GM06990 (cell line): ENCODE measurements at places on chromosomes 5 and 9.
A peak's percentile ranks its signal among the peaks of the same experiment; 100 is the strongest.

DNA sequence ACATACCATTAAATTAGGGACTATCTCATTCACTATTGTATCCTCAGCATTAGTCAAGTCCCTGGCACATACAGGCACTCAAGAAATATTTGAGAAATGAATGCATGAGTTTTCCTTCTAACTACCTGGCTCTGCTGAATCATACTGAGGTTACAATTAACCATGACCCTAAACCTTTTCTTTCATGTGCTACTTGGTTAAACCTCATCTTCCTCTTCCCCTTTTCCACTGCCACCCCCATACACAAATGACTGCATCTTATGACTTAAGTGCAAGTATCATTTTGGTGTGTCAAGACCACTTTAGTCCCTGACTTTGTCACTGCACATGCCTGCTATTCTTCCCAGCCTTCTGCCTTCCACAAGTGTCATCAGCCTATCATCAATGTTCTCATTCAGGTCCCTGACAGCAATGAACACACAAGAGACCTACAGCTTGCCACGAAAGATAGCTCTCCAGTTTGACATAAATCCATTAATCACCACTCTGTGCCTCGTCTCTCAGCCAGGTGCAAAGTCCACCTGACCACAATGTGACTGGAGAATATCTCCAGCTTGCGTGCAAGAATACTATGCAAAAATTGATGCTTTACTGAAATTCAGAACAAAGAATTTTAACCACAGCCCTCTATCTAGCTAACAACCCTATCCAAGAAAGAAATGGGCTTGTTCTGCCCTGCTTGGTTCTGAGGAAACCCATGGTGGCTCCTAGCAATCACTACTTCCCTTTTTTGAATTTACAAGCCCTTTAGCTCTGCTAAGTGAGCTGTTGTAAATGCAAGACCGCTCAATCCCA, 74.5 kb downstream of the MAPKAP1 start:
- peak; percentile 78 for DNase-seq

DNA sequence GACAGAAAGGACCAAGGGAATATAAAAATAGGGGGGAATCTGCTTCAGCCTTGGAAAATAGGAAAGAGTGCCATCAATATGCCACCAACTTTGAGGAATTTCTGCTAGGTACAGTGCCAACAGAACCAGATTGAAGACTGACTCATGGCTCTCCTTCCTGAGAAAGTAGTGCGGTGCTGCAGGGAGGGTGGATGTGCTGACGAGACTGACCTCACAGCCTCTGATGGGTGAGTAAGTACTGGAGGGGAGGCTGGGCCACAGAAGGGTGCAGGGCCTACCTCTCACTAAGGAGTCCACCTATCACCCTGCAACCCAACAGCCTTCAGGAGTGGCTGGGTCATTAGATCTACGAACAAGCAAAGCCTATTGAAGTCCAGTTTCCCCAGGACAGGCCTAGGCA, 187.6 kb downstream of the GABBR2 start:
- no peak for DNase-seq

- DNase-seq: no peak
Observed at GRCh38 chr5:163489055-163489744, 16.2 kb upstream of the MAT2B start.

GRCh38 chr5:179153921-179154345, 93.8 kb downstream of the ZNF354C start:
- DNase-seq: no peak

DNA sequence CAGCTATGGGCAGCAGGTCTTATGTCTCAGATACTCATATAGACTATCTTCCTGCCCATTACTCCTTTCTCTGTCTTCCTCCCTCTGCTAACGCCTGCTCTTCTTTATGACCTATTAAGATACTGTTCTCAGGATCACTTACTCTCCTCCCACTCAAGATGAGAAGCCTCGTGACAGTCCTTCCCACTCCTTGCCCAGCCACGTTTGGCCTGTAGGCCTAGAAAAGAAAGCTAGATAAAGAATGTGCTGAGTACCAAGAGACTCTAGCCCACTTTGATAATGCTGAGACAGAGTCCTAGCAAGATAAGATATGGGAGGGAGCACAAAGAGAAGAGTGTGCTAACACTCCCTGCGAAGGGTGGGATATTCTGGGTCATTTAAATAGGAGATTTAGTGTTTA, 6.8 kb upstream of the DENND4C start:
- DNase-seq: no peak

GRCh38 chr9:80501635-80502034, 929.9 kb downstream of the TLE4 start:
- no peak for DNase-seq

- no peak for DNase-seq
Observed at GRCh38 chr9:93085676-93086075, 10.3 kb upstream of the CARD19 start.

DNA sequence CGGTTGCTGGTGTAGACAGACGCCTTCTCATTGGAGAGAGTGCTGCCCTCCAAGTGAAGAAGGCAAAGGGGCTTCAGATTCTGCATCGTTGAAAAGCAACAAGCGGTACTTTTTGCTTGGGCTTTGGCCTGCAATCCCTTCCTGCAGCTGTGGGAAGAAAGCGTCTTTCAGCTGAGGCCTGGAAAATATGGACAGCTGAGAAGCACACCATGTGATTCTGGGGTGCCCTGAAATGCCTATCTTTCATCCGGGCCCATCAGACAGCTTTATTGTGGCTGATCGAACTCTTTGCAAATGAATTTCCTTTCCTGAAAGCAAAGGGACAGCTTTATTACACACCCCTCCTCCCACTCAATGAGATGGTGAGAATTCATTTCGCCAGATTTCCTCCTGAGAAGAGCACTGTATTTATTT, 74.0 kb downstream of the NSG2 start:
- no peak for DNase-seq

DNA sequence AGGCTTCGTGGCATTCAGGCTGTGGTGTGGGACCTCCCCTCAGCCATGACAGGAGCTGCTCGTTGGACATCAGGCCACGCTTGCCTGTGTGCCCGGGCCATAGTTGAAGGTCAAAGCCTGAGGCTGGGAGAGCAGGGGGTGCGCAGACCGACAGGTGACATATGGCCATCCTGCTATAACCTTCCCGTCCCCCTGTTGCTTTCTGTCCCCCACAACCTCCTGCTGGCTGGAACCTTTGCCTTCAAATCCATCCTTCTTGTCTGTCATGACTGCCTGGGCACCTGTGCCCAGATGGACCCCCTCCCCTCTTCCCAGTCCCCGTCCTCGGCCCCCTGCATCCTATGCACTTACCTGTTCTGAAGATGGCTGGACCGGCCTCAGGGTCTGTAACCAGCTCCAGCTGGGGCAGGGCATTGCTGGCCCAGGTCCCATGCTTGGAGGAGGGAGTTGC, 83.2 kb downstream of the WNK2 start:
- no peak for DNase-seq

DNA sequence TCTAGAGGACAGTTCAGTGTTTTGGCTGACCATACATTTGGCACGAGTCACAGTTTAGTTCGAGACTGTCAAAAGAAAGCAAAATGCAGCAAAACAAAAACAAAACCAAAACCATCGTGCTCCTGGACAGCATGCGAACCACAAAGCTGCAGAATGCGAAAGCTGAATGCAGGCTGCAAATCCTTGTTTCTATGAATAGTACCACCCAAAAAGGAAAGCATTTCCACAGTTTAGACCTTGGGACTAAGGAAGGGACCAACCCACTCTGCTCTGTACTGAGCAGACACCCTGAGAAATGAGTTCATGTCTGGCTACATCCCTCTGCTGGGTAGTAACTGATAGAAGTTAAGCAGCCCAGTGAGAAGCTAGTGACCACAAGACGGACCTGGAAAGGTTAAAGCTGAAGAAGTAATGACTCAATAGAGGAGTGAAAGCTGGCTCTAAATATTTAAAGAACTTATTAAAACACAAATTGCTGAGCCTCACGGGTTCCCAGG, 3.9 kb downstream of the GCNT4 start:
- no peak for DNase-seq

DNA sequence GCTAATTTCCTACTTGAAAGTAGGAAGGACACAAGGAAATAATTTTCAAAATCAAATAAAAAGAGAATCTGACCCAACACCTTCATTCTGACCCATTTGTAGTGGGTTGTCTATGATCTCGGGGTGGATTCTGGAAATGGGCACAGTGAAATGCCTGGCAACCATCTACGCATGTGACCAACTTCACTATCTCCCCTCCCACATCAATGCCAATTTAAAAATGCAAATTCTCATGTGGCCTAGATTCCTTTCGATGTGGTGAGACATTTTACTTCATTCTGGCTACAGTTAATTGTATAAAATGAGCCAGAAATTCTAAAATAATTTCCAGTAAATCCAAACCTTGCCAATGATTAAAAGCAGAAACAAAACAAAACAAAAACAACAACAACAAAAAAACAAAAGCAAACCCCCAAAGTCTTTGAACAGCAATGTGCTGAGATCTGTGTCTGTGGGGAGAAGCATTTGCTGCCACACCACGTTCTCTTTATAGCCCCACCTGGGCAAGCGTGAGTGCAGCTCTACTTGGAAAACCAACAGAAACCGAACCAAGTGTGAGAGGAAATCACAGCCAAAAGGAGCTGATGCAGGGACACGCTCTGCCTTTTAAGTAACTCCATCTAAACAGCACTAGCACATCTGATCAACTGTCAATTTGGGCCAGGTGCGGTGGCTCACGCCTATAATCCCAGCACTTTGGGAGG, 59.0 kb downstream of the USP20 start:
- DNase-seq: no peak

DNA sequence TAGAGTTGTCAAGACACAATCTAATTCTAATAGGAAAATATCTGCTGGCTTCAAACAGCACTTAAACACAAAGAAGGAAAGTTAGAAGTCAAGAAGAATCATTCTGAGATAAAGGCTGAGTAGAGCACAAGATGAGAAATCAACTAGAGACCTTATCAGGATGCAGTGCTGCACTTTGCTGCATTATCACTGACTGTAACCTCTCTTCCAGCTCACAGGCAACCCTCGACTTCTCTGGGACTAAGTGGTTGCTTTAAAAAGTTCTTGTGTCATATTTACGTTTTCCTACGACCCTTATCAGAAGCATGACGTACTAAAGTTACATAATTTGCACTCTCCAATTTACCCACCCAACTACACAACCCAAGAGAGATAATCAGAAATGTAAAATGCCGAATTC, 176.1 kb downstream of the MLLT3 start:
- DNase-seq: no peak

GRCh38 chr9:73219985-73220626, 68.4 kb downstream of the ANXA1 start:
- peak; percentile 9 for DNase-seq

GRCh38 chr5:141050622-141051520, at the start of gene PCDHB1:
Gene PCDHB1 (plus strand): TSS chr5:141051374. CDS start chr5:141051471, 97 bp downstream.
- DNase-seq: no peak

DNA sequence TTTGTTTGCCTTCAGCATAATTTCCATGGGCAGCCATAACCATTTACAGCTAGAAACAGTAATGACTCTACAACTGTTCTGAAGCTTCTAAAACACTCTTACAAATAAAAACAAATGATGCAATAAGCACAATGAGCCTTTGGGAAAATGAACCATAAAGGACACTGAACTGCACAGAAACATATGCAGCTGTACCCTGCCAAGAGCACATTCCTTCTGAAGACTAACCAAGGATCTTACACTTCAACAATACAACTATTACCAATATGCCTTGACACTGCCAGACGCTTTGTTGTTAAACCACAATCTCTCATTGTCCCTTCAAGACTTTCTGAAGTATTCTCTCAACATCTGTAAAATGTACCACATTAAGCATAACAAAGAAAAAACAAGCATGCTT, 104.2 kb upstream of the HMHB1 start:
- DNase-seq: no peak

DNA sequence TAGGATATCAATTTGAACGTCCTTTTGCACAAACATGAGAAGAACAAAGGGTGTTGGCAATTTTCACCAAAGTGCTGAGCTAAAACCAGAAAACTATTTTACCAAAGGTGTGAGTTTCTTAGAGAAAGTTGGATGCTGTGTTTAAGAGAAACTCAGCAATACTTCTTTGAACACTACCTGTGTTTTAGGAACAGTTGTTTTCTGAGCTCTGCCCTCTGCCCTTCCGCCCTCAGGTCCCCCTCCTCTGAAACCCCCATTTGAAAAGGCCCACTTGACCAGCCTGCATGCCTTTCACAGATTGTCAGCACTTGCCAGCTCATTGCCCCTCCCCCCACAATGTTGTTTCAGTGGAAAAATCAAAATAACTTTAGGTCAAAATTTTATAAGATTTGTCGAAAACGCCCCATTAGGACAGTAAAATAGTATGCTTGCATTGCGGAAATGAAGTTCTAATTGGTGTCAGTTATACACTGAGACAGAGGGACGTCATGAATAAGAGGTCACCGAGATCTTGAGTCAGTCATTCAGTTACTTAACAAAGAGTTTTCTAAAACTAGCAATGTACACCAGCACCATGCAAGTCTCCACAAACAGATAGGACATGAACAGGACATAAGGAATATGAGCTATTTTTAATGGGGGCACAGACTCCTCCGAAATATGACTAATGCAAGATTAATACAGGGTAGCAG, 61.9 kb upstream of the IL7R start:
- no peak for DNase-seq

GRCh38 chr5:169702693-169703481, 65.8 kb downstream of the DOCK2 start:
- peak; percentile 67 for DNase-seq

DNA sequence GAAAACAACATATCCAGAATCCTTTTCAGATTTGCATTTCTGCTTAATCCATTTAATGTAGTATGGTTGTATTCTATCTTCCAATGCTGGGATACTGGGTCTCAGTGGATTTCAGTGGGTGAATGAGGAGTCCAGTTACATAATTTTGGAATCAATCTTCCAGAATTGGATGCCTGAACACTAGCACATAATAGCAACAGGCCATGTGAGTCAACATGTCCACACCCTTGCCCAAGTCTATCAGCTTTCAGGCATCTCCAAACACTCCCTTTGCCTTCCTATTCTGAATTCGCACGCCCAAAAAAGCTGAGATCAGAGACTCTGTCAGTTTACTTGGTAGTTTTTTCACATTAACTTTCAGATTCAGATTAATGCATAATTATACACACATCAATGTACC, 202.6 kb downstream of the TSSK1B start:
- DNase-seq: no peak

DNA sequence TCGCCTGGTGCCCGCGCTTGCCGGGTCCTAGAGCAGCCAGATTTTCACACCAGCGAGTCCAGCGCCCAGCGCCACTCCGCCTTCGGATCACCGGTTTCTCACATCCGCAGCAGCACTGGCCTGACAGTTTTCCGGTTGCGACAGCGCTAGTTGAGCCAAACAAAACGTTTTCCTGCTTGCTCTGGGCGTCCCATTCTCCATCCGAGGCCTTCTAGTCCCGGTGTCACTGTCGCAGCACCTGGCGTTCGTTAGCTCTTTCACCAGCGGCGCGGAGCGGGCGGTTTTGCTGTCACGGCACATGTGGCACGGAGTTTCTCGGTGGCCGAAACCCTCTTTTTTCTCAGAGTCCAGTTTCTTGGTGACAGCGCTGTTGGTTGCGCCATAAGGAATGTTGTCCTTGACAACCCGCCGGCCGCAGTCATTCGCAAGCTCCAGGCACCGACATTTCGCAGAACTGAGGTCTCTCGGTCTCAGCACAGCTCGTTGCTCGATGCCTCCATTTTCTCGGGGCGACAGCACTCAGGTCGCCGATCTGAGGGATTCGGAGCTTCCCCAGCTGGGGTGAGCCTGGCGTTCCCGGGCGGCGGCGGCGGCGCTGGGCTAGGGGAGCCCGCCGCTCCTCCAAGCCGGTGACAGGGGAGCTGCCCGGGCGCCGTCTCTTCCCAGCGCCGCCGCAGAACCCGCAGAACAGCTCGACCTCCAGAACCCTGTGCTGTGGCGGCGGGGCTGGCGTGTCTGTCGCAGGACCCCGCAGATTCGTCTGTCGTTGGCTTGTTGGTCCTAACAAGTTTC, 47.8 kb downstream of the ANXA2R start:
- DNase-seq: peak; percentile 88
